MCF 10A (cell line): ENCODE measurements at places on chromosomes 12 and 14.

DNA sequence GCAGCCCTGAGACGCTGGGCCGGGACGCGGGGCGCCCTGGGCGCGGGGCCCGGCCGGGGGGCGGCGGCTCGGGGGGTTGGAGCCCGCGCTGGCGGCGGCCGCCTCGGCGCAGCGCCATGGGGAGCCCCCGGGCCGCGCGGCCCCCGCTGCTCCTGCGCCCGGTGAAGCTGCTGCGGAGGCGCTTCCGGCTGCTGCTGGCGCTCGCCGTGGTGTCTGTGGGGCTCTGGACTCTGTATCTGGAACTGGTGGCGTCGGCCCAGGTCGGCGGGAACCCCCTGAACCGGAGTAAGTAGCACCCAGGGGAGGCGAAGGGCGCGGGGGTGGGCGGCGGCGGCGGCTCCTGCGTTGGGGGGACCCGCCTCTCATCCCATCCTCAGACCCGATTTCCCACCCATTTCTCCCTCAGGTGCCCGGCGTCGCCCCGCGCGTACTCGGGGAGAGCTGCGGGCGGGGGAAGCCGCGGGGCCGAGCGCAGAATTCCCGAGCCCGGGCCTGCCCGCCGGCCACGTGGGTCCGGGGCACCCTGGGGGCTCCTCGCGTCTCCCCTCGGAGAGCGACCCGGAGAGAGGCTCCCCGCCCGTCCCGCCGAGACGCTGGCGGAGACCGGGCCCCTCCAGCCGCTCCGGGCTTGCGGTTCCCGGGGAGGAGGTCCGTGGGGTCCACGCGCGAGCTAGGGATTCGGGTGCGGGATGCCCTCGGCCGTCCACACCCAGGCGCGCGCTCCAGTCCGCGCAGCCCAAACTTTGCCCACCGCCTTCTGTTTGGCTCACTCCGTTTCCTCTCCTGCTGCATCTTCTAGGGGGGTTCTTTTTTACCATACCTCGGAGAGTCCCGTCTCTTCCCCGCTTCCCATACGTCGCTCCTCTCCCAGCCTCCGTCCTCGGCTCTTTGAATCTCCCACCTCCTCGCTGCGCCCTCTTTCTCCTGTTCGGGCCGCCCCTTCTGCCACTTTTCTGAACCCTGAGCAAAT, 807 bp downstream of the B4GALNT3 start:
- DNase-seq = no peak

GRCh38 chr12:114744691-114745090, 60.7 kb upstream of the TBX3 start:
- no peak for DNase-seq

- no peak for DNase-seq
These were observed 7.4 kb downstream of the PRKCH start for GRCh38 chr14:61328626-61329262.

DNA sequence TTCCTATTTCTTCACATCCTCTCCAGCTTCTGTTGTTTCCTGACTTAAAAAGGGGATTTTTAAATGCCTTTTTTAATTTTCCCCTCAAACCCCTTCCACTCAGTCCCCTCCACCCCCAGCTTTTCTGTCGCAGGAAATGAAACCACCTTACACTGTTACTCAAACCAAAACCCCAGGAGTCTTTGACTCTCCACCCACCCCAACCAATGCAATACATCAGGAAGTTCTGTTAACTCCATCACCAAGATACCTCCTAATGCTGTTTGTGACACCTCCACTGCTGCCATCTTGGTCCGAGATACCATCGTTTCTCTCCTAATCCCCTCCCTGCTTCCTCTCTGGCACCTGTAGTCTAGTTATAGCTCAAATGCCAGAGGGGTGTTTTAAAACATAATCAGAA, 25.4 kb upstream of the CPM start:
- DNase-seq = no peak

DNA sequence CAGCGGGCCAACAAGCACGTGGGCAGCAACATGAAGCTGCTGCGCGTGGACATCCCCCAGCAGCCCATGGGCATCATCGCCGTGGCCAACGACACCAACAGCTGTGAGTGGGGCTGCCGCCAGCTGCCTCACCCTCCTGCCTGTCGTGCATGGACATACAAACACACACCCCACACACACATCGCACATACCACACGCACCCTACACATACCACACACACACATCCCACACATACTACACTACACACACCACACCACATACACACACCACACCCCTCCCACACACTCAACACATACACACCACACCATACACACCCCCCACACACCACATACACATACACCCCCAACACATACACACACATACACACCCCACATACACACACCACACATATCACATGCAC, 25.2 kb upstream of the NXPH4 start:
- DNase-seq = no peak

DNA sequence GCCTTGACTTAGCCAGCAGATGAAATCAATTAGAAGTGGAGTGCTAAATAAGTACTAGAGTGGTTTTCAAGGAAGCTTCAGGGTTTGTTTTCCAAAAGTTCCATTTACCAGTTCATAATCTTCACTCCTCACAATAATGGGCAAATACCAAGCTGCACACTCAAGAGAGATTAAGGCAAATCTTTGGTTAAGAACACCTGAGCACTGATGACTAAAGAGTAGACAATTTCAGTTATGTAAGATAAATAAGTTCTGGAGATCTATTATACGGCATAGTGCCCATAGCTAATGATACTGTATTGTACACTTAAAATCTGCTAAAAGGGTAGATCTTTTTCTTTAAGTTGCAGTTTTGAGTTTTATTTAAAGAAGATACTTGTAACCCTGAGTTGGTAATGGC, 125.0 kb downstream of the ARMH4 start:
- no peak for DNase-seq

DNA sequence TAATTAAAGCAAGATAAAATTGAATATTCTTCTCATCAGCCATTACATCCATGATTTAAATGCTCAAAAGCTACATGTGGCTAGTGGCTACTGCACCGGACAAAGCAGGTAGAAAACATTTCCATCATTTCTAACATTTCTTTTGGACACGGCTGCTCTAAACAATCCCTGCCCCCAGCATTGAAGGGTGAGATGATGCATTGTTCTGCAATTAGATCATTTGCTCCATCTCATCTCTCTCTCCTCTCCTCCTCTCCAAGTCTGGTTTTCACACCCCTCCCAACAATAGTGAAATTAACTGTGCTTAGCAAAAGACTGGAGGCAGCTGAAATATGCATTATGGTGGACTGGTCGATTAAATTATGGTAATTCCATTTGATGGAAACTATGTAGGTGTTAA, 288.5 kb downstream of the KSR2 start:
- no peak for DNase-seq

GRCh38 chr14:70611216-70611615, 10.8 kb upstream of the MED6 start:
- no peak for DNase-seq

DNA sequence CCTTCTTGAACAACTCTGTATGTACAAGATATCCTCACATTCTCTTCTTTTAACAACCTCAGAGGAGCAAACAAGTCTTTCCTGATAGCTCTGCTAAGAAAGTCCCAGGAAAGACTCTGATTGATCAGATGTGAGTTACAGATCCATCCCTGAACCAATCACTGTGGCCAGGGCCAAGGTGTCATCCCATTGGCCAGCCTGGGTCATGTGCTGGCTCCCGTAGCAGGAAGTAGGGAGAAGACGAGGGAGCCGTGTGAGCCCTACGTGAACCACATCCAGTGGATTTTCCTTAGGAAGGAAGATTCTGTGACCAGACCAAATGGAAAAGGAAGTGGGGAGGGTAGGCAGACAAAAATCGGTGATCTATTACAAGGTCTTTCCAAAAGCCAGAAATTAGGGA, 5.6 kb downstream of the P2RX7 start:
- DNase-seq = no peak

GRCh38 chr12:126290456-126290855, 1225.2 kb downstream of the AACS start:
- DNase-seq = no peak

GRCh38 chr12:120971299-120972180, 6.8 kb upstream of the HNF1A start:
- DNase-seq = peak; percentile 69

DNA sequence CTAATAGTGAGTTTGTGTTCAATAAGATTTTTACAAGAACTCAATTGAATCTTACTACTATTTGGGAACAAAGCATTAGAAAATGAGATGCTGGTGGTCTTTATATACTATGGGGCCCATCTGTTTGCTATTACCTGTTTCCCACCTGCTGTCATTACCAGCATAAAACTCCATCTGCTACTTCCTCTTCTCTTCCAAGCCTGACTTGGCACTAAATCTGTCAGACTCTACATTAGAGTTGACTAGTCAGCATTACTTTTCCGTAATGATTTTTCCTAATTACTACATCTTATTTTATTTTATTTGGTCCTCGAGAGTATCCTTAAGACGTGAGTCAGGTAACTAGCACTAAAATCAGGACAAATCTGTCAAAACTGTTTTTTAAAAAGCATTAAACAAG, 68.1 kb upstream of the KRR1 start:
- DNase-seq = no peak
